ENCODE measurements at places on chromosomes 4 and X. TPM values are rescaled to one million over a fixed set of nuclear protein-coding genes. Genes with fewer than 3 reads are reported as not detected.
A peak's percentile ranks its signal among the peaks of the same experiment; 100 is the strongest.

Gene MAGEB10
- not detected for polyA plus RNA-seq

- H3K4me1 ChIP-seq = no peaks in the 10 kb centered on the region
- DNase-seq = no peak
- no peaks in the 10 kb centered on the region for H3K36me3 ChIP-seq
- no peaks in the 10 kb centered on the region for H3K27me3 ChIP-seq
- no peak overlapping the region for H3K4me3 ChIP-seq
These were observed 16.5 kb downstream of the ART3 start for GRCh38 chr4:76091052-76091451.

- H3K4me1 ChIP-seq = no peaks in the 10 kb centered on the region
- no peak overlapping the region for H3K27ac ChIP-seq
- H3K27me3 ChIP-seq = no peaks in the 10 kb centered on the region
- no peaks in the 10 kb centered on the region for H3K36me3 ChIP-seq
- no peak overlapping the region for H3K4me3 ChIP-seq
- DNase-seq = no peak
These were observed 48.8 kb downstream of the C4orf33 start for GRCh38 chr4:129144755-129145206.

GRCh38 chr4:1250527-1250812 lies 1.5 kb upstream of the CTBP1 start:
- peak overlapping the region; percentile 98 for H3K27ac ChIP-seq
- no peak for DNase-seq
- peaks cover 4% of the 10 kb centered on the region for H3K36me3 ChIP-seq
- H3K4me3 ChIP-seq = no peak overlapping the region
- H3K27me3 ChIP-seq = no peaks in the 10 kb centered on the region

DNA sequence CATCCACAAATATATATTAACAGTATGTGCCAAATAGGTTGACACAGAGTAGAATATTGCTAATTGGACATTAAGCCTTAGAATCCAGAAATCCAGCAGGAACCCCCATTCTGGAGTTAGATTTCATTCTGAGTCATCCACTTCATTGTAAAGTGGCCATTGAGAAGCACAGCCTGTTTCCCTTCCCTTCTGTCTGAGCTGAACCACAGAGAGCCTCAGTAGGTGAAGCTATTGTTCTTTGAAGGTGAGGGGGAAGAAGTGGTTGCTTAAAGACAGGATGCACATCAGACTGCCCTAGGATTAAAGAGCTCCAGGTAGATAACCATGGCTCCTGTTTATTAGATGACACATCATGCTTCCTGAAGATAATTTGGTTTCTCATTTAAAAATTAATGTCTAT lies 30.6 kb upstream of the MCF2 start:
- no peak overlapping the region for H3K27ac ChIP-seq

DNA sequence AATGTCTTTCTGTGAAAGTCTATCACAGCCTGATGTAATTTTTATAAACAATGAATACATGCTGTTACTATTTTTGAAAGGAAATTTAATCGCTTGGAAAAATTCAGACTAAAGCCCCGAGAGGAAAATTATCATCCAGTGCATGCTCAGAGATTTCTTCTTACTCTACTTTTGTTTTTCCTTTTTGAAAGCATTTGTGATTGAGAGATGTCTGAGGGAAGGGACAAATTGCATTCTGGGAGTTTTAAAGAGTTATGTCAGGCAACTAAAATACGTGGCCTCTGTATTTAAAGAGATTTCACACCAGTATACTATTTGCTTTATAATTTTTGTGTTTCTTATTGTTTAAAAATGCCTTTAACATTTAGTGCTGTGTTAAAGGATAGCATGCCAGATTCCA lies 1.4 kb upstream of the ZFX start:
- no peaks in the 10 kb centered on the region for H3K4me1 ChIP-seq
- no peak overlapping the region for H3K4me3 ChIP-seq
- H3K27ac ChIP-seq = peak overlapping the region; percentile 97
- no peaks in the 10 kb centered on the region for H3K27me3 ChIP-seq

Gene XAGE1B
- polyA plus RNA-seq = 0.14 TPM

- peaks cover 6% of the 10 kb centered on the region for H3K4me1 ChIP-seq
- DNase-seq = peak; percentile 31
- H3K27ac ChIP-seq = no peak overlapping the region
These were observed 3.5 kb upstream of the VMA21 start for GRCh38 chrX:151393514-151393913.

GRCh38 chr4:136650541-136651277 lies 881.6 kb downstream of the PCDH18 start:
- DNase-seq = no peak
- H3K4me3 ChIP-seq = no peak overlapping the region
- H3K36me3 ChIP-seq = no peaks in the 10 kb centered on the region
- no peaks in the 10 kb centered on the region for H3K27me3 ChIP-seq

DNA sequence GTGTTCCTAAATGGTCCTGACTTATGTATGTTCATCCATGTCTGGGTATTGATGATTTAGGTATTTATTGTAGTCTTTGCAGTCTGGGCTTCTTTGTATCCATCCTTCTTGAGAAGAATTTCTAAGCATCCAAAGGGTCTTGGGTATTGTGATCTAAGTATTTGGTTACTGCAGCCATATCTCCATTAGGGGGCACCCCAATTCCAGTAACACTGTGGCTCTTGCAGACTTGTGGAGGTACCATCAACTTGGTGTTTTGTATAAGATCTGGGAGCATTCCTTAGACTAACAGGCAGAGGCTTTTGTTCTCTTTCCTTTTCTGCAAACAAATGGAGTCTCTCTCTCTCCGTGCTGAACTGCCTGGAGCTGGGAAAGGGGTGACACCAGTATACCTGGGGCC lies 113.7 kb upstream of the NEXMIF start:
- no peaks in the 10 kb centered on the region for H3K36me3 ChIP-seq
- H3K27me3 ChIP-seq = no peaks in the 10 kb centered on the region
- H3K4me3 ChIP-seq = no peak overlapping the region
- DNase-seq = peak; percentile 18

GRCh38 chr4:101145021-101145420 lies 202.3 kb downstream of the PPP3CA start:
- no peaks in the 10 kb centered on the region for H3K36me3 ChIP-seq
- no peaks in the 10 kb centered on the region for H3K4me1 ChIP-seq
- no peak overlapping the region for H3K27ac ChIP-seq
- no peak overlapping the region for H3K4me3 ChIP-seq
- no peak for DNase-seq

GRCh38 chrX:12309744-12310076 lies 171.4 kb downstream of the FRMPD4 start:
- no peaks in the 10 kb centered on the region for H3K4me1 ChIP-seq
- no peak for DNase-seq
- H3K27me3 ChIP-seq = no peaks in the 10 kb centered on the region
- no peaks in the 10 kb centered on the region for H3K36me3 ChIP-seq

Gene SPIN2A
- 0.66 TPM for polyA plus RNA-seq

Gene SPATA4
- 0.16 TPM for polyA plus RNA-seq

Gene AMOT
- polyA plus RNA-seq = 8.3 TPM

- no peak for DNase-seq
- no peak overlapping the region for H3K27ac ChIP-seq
- no peak overlapping the region for H3K4me3 ChIP-seq
- no peaks in the 10 kb centered on the region for H3K4me1 ChIP-seq
These were observed 155.4 kb downstream of the GPM6A start for GRCh38 chr4:175656649-175657048.

Gene LNX1
- 6.4 TPM for polyA plus RNA-seq

Gene CCKAR
- 0.05 TPM for polyA plus RNA-seq

DNA sequence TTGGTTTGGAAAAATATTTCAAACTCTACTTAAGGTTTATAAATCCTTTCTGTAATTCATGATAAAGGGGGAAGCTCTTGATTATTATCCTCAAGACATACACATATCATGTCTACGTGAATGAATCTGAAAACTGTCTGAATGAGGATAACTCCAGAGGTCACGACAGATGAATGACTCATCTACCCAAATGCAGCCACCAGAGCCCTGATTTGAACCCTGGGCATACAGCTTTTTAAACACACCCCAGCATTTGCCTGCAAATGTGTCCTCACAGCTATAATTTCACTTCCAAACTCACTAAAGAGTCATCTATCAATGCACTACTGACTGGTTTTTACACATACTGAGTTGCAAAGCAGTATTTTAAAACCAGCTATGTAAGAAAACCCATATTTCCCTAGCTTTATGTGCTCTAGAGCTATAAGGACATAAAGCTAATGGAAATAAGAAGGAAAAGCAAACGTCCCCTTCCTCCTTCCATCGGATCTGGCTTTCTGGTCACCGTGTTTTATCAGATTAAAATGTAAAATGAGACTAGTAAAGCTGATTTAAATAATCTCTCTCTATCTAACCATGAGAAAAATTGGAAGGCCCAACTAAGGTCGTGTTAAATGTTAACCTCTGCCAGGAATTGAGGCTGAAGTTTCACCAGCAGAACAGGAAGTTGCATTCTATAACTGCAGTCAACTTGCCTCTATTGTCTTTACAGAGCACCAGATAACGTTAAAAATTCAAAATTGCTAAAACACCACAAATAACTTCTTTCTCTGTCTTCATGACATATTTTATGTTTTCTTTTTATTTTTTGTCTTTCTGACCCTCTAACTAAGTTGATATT lies 63.1 kb upstream of the SPP1 start:
- DNase-seq = no peak
- no peaks in the 10 kb centered on the region for H3K27me3 ChIP-seq
- no peak overlapping the region for H3K27ac ChIP-seq
- H3K4me3 ChIP-seq = no peak overlapping the region
- no peaks in the 10 kb centered on the region for H3K36me3 ChIP-seq

DNA sequence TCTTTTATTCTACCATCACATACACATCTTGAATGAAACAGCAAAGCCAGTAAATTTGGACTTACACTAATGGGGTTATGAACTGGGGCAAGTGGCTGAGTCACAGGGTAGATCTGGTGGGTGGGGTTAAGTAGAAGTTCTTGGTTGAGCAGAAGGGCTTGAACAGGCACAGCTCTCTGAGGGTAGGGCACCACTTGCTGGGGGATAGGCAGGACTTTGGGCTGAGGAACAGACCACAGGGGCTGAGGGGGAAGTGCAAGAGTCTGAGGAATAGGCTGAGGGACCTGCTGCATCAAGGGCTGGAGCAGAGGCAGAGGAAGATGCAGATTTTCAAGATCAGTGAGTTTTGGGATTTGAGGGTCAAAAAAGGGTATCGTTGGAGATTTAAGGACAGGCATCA lies 8.3 kb downstream of the CSN2 start:
- no peak for DNase-seq
- H3K4me3 ChIP-seq = no peak overlapping the region
- H3K36me3 ChIP-seq = no peaks in the 10 kb centered on the region
- H3K27me3 ChIP-seq = no peaks in the 10 kb centered on the region
- H3K4me1 ChIP-seq = no peaks in the 10 kb centered on the region

DNA sequence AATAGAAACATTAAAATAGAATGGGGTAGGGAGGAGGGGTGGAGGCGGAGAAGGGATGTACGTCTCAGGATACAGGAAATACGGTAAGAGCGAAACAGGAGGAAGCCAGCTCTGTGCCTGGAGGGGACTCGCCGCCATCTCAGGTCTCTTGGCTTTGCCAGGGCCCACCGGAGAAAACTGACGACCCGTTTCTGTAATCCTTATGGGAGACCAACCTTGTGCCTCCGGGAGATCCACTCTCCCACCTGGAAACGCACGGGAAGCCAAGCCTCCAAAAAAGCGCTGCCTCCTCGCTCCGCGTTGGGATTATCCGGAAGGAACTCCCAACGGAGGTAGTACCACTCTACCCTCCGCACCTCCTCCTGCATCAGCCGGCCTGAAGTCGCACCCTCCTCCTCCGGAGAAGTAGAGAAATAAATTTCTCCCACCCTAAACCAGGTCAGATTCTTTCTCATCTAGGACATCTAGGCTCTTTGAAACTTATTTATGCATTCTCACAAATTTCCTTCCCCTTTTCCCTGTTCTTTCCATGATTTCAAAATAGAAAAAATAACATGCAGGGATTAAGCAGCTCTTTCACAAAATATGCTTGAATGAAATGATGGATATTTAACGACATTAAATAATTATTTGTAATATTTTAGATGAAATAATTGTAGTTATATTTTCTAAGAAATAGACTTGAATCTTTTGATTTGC lies at the start of gene NBDY:
Gene NBDY, plus strand, starts transcription at position 92 of the 699 bp plus-strand sequence. Its CDS starts 111 bp downstream, at position 203.
- peak; percentile 31 for DNase-seq
- no peaks in the 10 kb centered on the region for H3K36me3 ChIP-seq
- H3K27me3 ChIP-seq = no peaks in the 10 kb centered on the region
- no peaks in the 10 kb centered on the region for H3K4me1 ChIP-seq

Gene HPGD
- 24.7 TPM for polyA plus RNA-seq

GRCh38 chr4:3046623-3047022 lies 27.7 kb downstream of the HTT-AS start:
- H3K36me3 ChIP-seq = no peaks in the 10 kb centered on the region
- peaks cover 6% of the 10 kb centered on the region for H3K4me1 ChIP-seq
- no peak overlapping the region for H3K4me3 ChIP-seq
- no peak overlapping the region for H3K27ac ChIP-seq

GRCh38 chr4:67604749-67605148 lies 46.2 kb downstream of the STAP1 start:
- H3K27ac ChIP-seq = no peak overlapping the region
- H3K4me1 ChIP-seq = no peaks in the 10 kb centered on the region
- no peak overlapping the region for H3K4me3 ChIP-seq
- DNase-seq = no peak

DNA sequence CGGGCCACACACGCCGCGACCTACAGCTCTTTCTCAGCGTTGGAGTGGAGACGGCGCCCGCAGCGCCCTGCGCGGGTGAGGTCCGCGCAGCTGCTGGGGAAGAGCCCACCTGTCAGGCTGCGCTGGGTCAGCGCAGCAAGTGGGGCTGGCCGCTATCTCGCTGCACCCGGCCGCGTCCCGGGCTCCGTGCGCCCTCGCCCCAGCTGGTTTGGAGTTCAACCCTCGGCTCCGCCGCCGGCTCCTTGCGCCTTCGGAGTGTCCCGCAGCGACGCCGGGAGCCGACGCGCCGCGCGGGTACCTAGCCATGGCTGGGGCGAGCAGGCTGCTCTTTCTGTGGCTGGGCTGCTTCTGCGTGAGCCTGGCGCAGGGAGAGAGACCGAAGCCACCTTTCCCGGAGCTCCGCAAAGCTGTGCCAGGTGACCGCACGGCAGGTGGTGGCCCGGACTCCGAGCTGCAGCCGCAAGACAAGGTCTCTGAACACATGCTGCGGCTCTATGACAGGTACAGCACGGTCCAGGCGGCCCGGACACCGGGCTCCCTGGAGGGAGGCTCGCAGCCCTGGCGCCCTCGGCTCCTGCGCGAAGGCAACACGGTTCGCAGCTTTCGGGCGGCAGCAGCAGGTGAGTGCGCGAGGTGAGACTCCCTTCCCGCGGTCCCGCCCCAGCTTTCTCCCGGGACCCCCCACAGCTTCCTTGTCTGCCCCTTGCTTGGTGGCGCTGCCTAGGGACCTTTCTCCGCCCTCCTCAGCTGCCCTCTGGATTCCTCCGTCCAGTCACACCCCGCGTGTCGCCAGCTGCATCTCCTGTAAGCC lies 678 bp downstream of the BMP3 start:
- H3K4me3 ChIP-seq = no peak overlapping the region
- no peaks in the 10 kb centered on the region for H3K4me1 ChIP-seq
- H3K27me3 ChIP-seq = peaks cover 50% of the 10 kb centered on the region
- no peak for DNase-seq

GRCh38 chrX:477441-478012 lies 90.8 kb upstream of the PPP2R3B start:
- H3K4me3 ChIP-seq = no peak overlapping the region
- no peak overlapping the region for H3K27ac ChIP-seq
- no peaks in the 10 kb centered on the region for H3K27me3 ChIP-seq
- no peak for DNase-seq

Gene AVPR2
- polyA plus RNA-seq = 1.8 TPM

GRCh38 chrX:18652636-18653035 lies 19.3 kb downstream of the RS1 start:
- no peak overlapping the region for H3K27ac ChIP-seq
- no peaks in the 10 kb centered on the region for H3K4me1 ChIP-seq
- H3K27me3 ChIP-seq = no peaks in the 10 kb centered on the region
- no peak for DNase-seq
- H3K4me3 ChIP-seq = no peak overlapping the region

GRCh38 chr4:111649308-111649707 lies 495.9 kb upstream of the FAM241A start:
- H3K27ac ChIP-seq = no peak overlapping the region
- no peaks in the 10 kb centered on the region for H3K36me3 ChIP-seq

Gene CTPS2
- polyA plus RNA-seq = 10.2 TPM

Measured in thymus (tissue), 14 donors.